ENCODE measurements at places on chromosomes 4 and X. TPM values are rescaled to one million over a fixed set of nuclear protein-coding genes. Genes with fewer than 3 reads are reported as not detected.

DNA sequence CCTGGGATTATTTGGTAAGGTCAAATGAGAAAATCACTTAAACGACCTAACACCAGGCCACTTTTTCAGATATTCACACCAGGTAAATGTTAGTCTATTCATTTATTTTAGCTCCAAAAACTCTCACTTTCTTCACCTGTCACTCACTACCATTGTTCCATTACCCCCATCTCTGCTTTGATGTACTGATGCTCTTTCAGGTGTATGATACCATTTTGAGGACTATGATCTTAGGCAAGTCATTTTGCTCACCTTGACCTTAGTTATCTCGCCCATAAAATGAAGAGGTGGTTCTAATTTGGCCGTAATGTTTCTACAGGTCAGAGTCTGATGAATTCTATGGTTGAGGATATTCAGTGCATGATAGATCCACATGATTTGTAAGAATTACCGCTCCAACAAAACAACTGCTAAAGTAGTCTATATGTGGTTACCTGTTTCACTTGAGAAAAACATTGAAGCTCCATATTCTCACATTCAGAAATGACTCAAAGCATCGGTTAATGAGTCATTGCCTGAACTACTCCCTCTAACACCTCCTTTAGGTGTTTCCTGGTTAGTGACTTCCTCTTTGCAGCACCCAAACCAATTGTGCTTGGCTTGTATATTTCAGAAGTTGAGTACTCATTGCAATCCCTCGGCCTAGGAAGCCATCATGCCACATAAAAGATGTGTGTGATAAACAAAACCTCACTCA lies 4.5 kb downstream of the DTHD1 start:
- peak; percentile 82 for DNase-seq

GRCh38 chr4:145130130-145130529 lies 32.0 kb downstream of the ABCE1 start:
- DNase-seq = peak; percentile 1

Gene ARHGAP4
- total RNA-seq = 2.8 TPM

GRCh38 chrX:3788494-3789233 lies 75.2 kb upstream of the PRKX start:
- no peak for DNase-seq

DNA sequence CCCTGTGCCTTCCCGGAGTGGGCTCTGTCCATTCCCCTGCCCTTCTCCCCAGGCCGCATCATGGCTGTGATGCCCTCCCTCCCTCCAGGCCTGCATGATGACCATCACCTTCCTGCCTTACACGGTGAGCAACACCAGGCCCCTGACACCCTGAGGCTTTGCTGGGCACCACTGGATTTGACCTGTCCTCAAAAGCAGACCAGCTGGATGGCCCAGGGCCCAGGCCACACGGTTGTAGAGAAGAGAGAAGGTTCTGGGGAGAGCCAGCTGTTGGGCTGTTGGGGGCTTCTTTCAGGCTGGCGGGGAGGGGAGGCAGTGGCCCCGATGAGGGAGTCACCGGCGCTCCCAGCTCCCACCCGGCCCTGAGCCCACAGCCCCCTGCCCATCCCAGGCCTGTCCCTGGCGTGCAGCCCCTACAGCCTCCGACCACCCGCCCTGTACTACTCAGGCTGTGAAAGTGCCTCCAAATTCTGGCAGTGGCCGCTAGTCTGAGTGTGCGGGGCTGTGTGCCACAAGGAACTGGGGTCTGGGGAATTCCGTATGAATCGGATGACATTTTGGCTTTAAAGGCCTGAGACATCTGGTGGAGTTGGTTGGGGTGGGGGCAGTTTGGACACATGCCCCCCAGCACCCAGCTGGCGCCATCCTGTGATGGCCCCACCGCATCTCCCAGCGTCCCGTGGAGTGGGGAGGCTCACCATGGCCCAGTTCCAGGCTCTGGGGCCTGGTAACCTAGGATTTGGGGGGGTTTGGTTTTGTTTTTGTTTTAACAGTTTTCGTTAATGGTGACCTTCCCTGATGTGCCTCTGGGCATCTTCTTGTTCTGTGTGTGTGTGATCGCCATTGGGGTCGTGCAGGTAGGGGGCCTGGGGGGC lies 19.6 kb downstream of the TMEM175 start:
- no peak for DNase-seq

GRCh38 chr4:2799971-2800690 lies 7.2 kb downstream of the SH3BP2 start:
- no peak for DNase-seq

DNA sequence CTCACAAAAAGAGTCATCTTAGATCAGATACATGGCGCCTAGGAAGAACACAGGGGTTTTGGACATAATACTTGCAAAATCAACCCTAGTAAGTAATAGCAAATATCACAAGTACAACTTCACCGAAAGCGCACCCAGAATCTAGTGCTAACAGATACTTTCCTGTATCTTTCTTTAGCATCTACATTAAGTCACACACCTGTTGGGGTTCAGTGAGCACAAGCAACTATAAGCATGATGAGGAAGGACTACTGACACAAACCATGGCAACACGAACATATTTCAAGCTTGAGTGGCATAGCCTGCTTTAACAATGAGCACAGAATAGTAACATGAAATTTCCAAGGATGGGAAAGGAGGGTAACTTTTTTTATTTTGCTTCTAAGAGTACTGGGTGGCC lies 116.1 kb downstream of the GPC3 start:
- no peak for DNase-seq

DNA sequence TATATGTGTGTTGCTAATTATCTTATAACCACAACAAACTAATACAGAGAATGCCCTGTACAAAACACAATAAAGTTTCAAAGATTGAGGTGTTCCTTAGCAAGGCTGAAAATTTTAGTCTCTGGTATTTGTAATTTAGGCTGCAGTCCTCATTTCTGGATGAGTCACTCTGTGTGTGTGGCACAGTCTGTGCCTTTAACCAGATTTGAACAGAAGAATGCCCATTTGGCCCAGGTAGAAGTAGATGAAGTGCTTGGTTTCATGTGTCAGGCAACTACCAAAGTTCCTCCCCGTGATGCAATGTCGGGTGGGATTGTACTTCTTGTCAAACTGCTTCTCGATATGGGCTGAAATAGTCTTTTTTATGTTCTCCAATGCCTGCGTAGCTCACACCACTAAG lies 91.6 kb upstream of the H2AZ1 start:
- DNase-seq = no peak

Gene MAGED1
- 93.7 TPM for total RNA-seq

Gene XPNPEP2
- total RNA-seq = not detected

DNA sequence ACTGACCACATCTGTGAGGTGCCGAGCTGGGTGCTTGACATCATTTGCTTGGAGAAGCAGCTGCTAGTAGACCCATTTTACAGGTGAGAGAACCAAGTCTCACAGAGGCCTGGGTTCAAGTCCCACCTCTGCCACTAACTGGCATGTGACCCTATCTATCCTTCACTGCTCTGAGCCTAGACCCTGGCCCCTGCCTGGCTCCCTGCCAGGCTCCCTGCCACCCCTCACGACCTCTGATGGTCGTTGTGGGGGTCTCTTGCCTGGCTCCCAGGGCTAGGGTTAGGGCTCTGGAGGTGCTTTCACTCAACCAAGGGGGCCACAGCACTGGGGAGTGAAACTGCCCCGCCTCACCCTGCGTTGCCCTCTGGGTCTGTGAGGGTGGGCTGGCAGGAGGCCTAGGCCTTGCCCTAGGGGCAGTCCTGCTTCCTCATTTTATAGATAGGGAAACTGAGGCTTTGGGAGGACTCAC lies 7.2 kb upstream of the ADD1 start:
- DNase-seq = no peak

DNA sequence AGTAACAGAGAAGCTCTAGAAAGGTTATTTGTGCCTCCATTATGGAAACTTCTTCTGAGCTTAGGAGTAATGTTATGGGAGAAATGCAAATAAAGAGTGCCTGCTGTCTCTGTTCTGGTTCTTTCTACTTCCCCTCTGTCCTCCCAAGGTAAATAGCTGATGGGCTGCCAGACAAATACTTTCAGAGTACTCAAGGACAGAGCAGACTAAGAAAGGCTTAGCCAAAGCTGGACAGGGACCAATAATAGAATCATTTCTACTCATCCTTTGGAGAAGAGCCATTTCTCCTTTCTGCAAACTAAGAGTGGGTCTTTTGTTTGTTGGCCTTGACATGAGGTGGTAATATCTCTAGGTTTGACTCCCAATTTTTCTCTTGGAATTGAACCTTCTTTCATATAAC lies 136.1 kb downstream of the MID1IP1 start:
- DNase-seq = no peak

Gene C1QTNF7
- not detected for total RNA-seq

DNA sequence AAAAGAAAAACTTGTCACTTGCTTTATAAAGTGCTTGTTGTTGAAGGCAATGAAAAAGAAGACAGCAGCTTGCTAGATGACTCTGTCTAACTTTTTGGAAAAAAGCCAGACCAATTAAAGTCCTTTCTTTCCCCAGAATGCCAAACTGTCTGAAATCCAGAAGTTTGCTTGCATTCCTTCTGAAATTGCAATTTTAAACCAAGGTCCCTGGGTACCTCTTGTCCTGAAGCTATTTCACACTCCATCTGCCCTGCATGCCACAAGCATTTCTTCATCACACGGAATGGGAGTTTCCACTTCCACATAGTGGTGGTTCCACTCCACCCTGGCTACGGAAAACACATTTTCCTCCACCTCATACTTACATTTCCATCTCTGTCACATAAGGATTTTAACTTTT lies 101.0 kb downstream of the PAPSS1 start:
- DNase-seq = peak; percentile 43

Gene CITED1
- total RNA-seq = not detected

DNA sequence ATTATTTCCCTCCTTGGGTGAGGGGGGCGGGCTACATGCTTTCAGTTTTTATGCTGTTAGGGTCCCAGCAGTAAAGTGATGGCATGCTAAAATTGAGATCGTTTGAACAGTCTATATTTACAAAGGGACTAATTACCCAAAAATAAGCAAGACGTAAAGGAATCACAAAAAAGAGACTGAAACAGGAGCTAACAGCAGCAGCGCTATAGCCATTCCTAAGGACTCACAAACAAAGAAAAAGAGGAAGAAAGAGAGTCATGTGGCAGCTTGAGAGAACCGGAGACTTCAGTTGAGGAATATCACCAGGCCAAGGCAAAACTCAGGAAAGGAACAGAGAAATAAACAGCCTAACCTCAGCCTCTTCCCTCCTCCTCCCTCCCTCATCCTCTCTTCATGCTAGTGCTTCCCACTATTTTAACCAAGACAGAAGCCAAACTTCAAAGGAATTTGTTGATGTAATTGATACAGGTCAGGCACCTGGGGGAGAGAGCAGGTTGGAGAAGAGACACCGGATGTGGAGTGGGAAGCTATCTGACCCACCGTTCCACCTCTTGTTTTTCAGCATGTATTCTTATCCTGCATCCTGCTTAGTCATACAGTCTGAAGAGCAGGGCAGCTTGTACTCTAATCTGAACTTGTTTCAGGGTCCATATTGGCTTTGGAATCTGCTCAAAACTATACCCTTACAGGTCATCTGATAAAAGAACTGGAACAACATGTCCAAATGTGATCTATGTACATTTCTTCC lies 383.7 kb downstream of the NAF1 start:
- DNase-seq = no peak

DNA sequence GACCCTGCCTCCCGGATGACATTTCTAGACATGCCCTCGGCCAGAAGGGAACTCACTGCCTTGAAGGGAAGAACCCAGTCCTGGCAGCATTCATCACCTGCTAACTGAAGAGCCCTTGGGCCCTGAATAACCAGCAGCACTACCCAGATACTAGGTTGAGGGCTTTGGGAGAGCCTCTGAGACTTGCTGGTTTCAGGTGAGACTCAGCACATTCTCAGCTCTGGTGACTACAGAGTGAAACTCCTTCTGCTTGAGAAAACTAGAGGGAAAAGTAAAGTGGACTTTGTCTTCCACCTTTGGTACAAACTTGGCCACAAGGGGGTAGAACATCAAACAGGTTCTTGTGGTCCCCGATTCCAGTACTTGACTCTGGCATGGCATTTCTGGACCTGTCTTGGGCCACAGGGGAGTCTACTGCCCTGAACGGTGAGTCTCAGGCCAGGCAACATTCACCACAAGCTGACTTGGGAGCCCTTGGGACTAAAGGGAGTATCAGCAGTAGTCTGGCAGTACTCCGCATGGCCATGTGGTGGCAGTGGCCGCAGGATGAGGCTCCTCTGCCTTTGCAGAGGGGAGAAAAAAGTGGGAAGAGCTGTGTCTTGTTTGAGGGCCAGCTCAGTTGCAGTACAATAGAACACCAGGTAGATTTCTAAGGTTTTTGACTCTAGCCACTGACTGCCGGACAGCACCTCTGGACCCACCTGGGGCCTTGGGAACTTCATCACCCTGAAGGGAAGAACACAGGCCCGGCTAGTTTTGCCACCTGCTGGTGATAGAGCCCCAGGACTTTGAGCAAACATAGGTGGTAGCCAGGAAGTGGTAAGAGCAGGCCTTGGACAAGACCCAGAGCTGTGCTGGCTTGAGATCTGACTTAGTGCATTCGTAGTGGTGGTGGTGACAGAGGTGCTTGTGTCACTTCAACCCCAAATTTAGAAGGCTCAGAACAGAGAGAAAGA lies 414.8 kb downstream of the OPHN1 start:
- no peak for DNase-seq

DNA sequence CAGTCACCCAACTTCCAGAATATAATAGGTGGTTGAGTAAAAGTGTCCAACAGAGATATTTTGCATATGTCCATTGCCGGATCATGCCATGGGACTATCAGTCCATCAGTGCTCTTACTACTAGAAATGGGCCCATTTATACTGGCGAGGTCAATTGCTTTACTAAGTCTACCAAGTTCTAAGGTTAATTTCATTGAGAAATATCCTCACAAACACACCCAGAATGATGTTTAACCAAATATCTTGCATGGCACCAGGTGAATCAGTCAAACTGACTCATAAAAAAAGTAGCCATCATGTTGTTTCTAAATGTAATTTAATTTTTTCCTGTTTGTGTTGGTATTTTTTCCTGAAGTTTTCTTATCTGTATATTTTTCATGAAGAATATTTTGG lies 1217.0 kb downstream of the RAPGEF2 start:
- peak; percentile 41 for DNase-seq

DNA sequence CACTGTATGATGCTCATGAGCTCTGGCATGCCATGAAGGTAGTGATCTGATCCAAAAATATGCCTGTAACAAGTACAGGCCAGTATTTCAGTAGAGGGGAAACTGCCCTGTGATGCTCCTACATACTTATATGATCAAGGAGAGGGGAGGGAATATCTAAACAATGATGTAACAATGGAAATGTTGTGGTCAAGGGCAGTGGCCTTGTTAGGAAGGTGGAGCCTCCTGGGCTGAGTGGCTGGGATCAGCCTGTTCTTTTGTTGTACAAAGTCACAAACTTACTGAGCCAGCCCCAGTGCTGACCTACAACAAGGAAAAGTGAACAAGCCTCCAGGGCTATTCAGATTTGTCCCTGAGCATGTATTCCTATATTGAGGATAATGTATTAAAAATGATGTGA lies 70.3 kb downstream of the ANXA10 start:
- DNase-seq = peak; percentile 78

Gene MAGEA11
- not detected for total RNA-seq

GRCh38 chr4:128979934-128980333 lies 113.4 kb downstream of the SCLT1 start:
- DNase-seq = peak; percentile 50

DNA sequence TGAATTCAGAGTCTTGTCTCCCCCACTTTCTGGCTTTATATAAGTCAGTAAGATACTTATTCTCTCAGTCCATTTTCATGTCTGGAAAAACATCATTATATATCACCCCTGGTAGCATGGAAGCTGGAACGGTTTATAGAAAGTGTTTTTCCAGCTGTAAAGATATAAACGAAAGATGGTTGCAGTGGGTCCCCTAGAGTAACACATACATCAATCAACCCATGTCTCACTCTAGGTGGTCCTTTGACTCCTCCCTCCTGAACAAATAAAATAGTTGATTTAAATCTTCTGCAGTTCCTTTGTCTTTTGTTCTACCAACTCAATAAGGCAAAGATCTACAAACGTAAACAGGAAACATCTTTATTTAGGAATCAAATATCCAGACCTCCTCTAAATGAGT lies 1306.1 kb upstream of the TENM3 start:
- no peak for DNase-seq
